ENCODE measurements at places on chromosomes 1 and 21. TPM values are rescaled to one million over a fixed set of nuclear protein-coding genes. Genes with fewer than 3 reads are reported as not detected.

DNA sequence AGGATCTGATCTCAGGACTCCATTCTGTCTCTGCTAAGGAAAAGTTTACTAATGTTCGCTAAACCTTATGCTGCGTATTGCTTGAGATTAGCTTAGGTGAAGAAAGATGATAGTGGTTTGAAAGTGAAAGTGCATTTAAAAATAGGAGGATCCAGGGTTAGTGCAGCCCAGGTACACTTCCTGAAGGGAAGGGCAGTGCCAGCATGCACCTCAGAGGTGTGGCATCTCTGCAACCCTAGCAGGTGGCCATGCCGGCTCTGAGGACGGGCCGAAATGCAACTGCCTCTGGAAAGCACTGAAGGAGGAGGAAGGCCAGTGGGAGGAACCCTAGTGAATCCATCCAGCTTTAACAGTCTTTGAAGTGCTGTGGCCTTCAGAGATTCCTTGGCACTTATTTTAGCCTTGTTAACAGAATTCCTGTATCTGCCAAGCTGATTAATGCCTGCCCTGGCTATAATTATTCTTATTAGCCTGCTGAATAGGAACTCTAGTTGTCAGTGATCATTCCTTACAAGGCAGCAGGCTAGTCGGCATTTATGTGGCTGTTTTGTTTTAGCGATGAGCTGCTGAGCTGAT lies 5.5 kb downstream of the PTGFRN start:
- no peak for DNase-seq
- no peaks in the 10 kb centered on the region for H3K27me3 ChIP-seq
- H3K4me3 ChIP-seq: no peak overlapping the region
- no peak overlapping the region for H3K27ac ChIP-seq
- peaks cover 7% of the 10 kb centered on the region for H3K4me1 ChIP-seq

- H3K4me1 ChIP-seq: no peaks in the 10 kb centered on the region
- H3K27ac ChIP-seq: no peak overlapping the region
- peak; percentile 70 for DNase-seq
- H3K27me3 ChIP-seq: no peaks in the 10 kb centered on the region
Measured at GRCh38 chr1:175154629-175155472, 37.7 kb downstream of the KIAA0040 start.

GPR25 gene
- not detected for total RNA-seq

DNA sequence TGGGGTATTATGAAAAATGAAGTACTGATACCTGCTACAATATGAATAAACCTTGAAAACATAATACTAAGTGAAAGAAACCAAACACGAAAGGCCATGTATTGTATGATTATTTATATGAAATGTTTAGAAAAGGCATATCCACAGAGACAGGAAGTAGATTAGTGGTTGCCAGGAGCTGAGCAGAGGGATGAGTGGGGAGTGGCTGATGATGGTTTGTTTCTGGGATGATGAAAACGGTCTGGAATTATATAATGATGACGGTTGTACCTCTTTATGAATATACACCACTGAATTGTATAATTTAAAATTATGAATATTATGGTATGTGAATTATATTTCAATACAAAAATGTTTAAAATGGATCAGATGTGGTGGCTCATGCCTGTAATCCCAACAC lies 63.8 kb upstream of the MPC2 start:
- H3K27me3 ChIP-seq: no peaks in the 10 kb centered on the region
- H3K27ac ChIP-seq: no peak overlapping the region
- no peak overlapping the region for H3K4me3 ChIP-seq
- H3K4me1 ChIP-seq: no peaks in the 10 kb centered on the region
- H3K36me3 ChIP-seq: no peaks in the 10 kb centered on the region

GRCh38 chr1:207049974-207050391 lies 1.0 kb downstream of the YOD1 start:
- H3K27me3 ChIP-seq: no peaks in the 10 kb centered on the region
- peak overlapping the region; percentile 73 for H3K4me3 ChIP-seq
- DNase-seq: peak; percentile 54
- peak overlapping the region; percentile 97 for H3K27ac ChIP-seq
- H3K36me3 ChIP-seq: 0 out of 2 replicates have a peak, but pooled peaks cover 1% of the 10 kb centered on the region

GRCh38 chr1:169853341-169853740 lies 40.4 kb downstream of the SCYL3 start:
- no peaks in the 10 kb centered on the region for H3K27me3 ChIP-seq
- H3K4me1 ChIP-seq: peaks cover 13% of the 10 kb centered on the region
- H3K36me3 ChIP-seq: 0 out of 2 replicates have a peak, but pooled peaks cover 1% of the 10 kb centered on the region
- no peak for DNase-seq
- no peak overlapping the region for H3K4me3 ChIP-seq

Measured in Caco-2 (cell line).